ENCODE measurements at places on chromosomes 1 and 21.

DNA sequence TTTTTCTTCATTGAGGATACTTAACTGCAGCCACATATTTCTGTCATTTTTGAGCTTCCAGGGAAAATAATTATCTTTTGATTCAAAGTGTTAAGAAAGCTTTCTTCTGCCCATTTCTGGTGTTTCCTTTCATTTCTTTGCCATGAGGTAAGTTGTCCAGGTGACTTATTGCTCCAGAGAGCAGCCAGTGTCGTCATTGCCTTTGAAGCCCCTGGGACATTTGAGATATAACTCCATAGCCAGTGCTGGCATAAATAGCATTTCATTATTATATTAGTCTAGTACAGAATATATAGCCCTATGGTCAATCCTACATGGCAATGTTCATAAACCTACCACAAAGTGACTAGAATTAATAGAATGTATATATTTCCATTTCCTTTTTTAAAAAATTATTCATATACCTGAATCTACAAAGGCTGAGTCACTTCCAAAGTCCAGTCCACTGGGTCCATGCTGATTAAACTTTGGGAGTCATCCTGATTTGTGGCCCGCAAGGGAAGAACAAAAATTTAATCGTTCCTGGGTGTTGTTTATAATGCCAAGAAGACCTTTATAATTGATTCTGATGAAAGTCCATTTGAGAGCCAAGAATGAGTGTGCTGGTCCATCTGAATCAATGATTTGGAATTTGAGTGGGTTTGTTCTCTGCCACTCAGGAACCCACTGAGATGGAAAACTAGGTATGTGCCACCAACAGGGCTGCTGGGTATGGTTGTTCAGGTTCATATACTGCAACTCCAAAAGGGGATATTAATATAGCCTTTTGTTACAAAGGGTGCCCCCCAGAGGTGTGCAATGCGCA is 221.8 kb upstream of the PLXNA2 start:
- no peak for DNase-seq

GRCh38 chr21:45330075-45330781 is 42.5 kb upstream of the POFUT2 start:
- DNase-seq = peak; percentile 56

- DNase-seq = peak; percentile 83
Measured at GRCh38 chr1:109370712-109371340, 26.9 kb downstream of the SORT1 start.

DNA sequence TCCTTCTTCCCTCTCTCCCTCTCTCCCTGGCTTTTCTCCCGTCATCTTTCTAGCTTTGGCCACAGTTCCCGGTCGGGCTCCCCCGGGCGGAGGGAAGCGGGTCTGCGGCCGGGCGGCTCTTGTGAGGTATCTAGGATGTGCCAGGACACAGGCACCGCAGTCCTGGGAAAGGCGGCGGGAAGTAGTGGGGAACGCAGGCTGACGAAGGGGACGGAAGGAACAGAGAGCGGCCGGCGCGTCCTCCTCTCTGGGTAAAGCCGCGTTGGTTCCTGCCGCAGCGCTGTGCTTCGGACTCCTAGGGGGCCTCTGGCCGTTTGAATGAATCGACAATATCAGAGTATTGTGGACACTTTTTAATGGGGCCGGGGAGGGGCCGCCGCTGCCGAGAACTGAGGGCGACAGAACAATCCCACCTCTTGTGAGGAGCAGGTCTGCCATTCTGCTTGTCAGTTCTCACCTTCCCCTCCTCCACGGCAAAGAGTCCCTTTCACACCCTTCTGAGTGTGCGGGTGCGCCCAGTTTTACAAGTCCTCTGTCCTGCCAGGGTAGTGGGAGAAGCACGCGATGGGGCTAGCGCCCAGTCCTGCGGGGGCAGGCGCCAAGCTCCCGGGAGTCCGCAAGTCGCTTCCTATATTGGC is 1.2 kb upstream of the LHX9 start:
- DNase-seq = no peak

GRCh38 chr1:14929547-14930246 is 223.8 kb upstream of the TMEM51 start:
- DNase-seq = no peak

- no peak for DNase-seq
Measured at GRCh38 chr1:10456661-10457060, 6.8 kb downstream of the CORT start.

- no peak for DNase-seq
Measured at GRCh38 chr1:181767001-181767708, 283.8 kb downstream of the CACNA1E start.

- no peak for DNase-seq
Measured at GRCh38 chr1:42552636-42553035, 89.5 kb downstream of the CCDC30 start.

- DNase-seq = peak; percentile 95
Measured at GRCh38 chr21:45698493-45699184, 55.1 kb downstream of the PCBP3 start.

GRCh38 chr1:22018583-22019559 is 17.4 kb downstream of the CELA3A start:
- peak; percentile 75 for DNase-seq

DNA sequence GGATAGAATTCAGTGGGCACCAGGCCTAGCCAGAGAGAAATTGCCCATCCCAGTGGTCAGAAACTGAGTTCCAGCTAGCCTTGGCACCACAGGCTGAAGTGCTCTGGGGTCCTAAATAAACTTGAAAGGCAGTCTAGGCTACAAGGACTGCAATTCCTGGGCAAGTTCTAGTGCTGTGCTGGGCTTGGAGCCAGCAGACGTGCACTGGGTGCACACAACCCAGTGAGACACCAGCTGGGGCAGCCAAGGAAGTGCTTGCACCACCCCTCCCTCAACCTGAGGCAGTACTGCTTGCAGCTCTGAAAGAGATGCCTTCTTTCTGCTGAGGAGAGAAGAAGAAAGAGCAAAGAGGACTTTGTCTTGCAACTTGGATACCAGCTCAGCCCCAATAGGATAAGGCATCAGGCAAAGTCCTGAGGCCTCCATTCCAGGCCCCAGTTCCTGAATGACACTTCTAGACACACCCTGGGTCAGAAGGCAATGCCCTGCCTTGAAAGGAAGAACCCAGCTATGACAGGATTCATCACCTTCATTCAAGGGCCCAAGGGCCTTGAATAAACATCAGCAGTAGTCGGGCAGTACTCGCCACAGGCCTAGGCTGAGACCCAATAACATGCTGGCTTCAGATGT is 55.1 kb downstream of the OVGP1 start:
- no peak for DNase-seq

GRCh38 chr1:149942207-149942606 is 5.5 kb upstream of the MTMR11 start:
- DNase-seq = no peak

- no peak for DNase-seq
Measured at GRCh38 chr1:201565024-201565730, 26.2 kb downstream of the NAV1 start.

- DNase-seq = no peak
Measured at GRCh38 chr1:161777261-161777660, 11.1 kb downstream of the ATF6 start.

DNA sequence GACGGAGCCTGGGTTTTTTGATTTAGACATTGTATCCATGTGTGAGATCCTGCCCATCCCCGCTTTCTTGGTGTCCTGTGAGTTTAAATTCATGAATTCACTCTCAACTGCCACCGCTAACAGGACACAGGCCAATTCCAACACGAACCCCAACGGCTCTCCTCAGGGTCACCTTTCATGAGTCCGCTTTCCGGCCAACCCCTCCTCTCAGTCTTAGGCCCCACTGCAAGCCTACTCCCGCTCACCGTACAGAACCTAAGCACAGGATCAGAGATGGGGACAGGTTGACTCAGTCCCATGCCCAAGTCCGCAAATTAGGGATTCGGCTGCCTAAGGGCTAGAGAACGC is 238 bp upstream of the SCP2 start:
- no peak for DNase-seq

DNA sequence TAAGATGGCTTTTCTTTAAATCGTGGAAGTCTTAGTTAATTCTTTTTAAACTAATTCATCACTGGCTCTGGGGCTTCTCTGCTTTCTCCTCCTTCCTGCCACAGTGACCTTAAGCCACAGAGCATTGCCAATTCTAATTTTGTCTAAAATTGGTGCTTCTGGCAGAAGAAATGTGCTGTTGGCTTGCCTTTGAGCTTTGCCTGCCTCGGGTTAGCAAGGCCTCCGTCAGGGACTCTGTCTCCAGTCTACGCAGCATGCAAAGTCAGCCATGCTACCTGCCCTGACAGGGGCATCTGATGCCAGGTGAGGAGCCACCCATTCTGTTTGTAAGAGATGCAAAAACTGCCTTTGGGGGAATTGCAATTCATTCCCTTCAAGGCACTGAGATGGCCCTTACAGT is 25.2 kb downstream of the CLDN14 start:
- no peak for DNase-seq

DNA sequence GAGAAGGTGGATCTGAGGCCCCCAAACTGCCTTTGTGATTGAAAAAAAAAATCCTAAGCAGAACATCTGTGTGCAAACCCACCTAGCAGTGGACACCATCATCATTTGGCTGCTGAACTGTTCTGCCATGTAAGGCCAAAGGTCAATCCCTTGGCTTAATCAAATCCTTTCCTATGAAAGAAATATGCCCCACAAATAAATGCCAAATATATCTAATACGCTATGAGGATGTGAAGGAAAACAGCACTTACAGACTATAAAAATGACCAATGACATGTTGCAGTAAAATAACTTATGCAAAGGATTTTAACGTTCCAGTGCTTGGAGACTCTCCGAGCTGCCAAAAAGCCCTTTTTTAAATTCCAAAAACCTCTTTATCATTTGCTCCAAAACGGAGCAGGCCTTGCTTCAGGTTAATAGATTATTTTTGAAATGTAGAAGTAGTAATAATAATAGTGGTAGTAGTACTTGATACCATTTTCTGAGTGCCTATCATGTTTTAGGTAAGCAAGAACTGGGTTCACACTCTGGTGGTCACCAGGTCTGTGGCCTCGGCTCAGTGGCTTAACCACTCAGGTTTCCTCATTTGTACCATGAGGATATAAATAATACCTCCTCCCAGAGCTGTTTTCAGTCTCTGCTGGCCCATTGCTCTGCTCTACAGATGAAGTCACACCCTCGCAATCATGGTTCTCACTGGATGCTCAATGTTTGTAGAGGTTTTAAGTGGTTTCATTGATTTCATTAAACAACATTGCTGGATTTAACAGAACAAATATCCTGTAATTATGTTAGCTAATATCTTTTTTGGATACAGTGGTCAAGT is 47.9 kb upstream of the EDEM3 start:
- DNase-seq = no peak

DNA sequence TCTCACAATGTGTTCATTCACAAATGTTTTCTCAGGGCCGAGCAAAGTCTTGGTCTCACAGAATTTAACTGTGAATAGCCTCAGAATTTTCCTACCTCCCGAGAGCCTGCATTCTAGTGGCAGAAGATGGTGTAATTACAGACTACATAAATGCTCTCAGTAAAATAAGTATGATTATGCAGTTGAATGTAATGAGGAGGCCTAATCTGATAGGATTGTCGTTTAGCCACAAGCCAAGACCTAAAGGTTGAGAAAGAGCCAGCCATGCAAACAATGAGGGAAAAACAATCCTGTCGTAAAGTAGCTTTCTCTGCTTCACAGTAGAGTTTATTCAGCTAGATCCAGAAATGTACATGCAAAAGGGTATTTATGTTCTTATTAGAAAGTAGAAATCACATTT is 607.8 kb upstream of the B3GALT2 start:
- no peak for DNase-seq

DNA sequence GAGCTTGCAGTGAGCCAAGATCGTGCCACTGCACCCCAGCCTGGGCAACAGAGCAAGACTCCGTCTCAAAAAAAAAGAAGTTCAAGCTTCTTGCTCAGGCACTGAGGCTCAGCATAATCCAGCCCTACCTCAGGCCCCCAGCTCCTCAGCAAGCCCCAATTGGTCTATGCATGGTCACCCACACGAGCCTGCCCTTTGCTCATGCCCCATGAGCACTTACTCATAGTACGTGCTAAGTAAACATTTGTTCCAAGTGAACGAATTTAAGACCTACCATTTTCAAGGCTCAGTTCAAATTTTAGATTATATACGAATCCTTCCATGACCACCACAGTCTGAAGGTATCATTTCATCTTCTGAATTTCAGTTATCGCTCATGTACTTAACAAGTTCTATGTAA is 4.3 kb downstream of the PDZK1 start:
- no peak for DNase-seq

- DNase-seq = no peak
Measured at GRCh38 chr1:18324246-18324645, 156.5 kb upstream of the KLHDC7A start.

DNA sequence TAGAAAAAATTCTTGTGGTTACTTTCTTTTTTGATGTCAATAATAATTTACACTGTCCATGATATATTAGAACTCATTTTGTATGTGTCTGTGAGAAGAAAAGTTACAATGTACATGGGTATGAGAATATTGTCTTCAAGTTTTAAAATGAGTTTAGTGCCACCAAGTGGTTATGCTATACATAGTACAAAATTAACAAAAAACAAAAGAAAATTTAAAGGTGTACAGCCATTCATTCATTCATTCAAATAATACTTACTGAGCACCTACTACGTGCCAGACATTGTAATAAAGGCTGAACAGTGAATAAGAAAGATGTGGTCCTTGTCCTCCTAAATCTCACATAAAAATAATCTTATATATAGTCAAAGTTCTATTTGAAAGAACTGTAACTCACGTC is 27.7 kb downstream of the UCHL5 start:
- DNase-seq = no peak

- no peak for DNase-seq
Measured at GRCh38 chr1:145997016-145997717, 788 bp upstream of the TXNIP start.

All from fibroblast of skin of left biceps (primary cell).